ENCODE measurements at places on chromosomes 7 and 10.

GRCh38 chr10:11454958-11455566, 156.4 kb downstream of the USP6NL start:
- DNase-seq = no peak

DNA sequence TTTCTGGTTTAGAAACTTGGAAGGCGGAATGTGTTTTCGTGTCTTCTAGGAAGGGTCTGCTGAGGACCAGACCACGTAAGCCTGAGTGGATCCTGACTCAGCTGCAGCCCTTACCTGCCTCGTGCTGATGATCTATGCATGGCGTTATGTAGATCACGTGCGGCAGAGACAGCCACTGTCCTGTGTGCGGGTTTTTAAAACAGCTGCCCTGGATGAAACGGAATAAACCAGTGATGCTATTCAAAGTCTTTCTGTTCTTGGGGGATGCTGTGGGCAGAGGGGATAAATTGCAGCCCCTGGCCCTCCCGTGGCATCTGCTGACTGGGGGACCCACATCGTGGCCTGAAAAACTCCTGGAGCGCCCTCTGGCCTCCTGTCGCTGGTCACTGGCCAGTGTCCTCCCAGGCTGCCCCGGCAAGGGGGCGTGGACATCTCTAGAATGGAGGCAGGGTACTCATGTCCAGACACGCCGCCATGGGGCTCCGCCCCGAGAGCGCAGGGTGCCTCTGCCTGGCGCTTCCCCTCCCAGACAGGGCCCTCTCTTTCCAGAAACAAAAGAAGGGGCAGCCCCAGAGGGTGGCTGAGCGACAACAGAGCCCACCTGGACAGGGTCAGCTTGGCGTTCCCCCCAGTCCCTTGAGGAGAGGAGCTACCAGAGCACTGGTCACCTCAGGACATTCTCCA, 13.2 kb downstream of the ALKBH4 start:
- DNase-seq = no peak

DNA sequence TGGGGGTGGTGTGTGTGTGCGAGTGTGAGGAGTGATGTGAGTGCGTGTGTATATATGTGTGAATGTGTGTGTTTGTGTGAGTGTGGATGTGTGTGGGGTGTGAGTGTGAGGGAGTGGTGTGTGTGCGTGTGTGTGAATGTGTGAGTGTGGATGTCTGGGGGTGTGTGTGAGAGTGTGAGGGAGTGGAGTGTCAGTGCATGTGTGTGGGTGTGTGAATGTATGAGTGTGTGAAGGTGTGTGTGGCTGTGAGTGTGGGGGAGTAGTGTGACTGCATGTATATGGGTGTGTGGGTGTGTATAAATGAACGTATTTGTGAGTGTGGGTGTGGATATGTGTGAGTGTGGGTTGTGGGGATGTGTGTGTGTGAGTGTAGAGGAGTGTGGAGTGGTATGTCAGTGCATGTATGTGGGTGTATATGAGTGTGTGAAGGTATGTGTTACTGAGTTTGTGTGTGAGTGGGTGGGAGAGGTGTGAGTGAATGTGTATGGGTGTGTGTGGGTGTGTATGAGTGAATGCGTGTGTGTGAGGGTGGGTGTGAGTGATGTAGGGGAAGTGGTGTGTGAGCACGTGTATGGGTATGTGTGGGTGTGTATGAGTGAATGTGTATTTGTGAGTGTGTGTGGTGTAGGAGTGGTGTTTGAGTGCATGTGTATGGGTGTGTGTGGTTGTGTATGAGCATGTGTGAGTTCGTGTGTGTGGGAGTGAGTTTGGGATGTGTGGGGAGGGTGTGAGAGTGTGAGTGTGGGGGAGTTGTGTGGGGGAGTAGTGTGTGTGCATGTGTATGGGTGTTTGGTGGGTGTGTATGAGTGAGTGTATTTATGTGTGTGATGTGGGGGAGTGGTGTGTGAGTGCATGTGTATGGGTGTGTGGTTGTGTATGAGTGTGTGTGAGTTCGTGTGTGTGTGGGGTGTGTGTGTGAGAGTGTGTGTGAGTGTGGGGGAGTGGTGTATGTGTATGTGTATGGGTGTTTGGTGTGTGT, 28.5 kb upstream of the NUB1 start:
- DNase-seq = no peak

- DNase-seq = no peak
Measured at GRCh38 chr7:156823435-156823834, 69.5 kb downstream of the LMBR1 start.

DNA sequence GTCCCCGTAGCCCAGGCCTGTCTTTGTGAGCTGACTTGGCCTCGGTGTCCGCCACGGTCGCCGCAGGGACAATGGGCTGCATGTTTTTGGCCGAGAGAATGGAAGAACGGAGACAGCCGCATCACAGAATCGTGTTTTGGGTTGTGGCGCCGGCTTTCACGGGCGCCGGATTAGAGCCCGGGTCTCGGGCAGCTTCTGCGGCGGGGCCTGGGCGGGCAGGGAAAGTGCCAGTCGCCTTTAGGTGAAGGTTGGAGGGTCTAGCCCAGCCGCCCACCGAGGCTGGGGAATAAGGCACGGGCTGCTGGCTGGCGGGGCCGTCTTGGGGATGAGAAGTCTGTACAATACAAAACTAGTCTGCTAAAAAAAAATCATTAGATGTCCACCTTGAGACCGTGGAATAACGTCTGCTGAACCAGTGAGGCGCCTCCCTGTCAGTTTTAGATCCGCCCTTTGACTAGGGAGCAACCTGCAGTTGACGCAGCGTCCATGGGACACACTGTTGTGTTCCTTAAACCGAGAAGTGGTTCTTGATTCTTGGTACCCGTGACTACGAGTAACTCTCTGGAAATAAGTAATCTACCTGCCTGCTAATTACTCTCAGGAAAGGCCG, 577 bp downstream of the DNAJB9 start:
- DNase-seq = peak; percentile 36

Measured in HEK293T (cell line).